ENCODE measurements at places on chromosomes 6 and 20.

DNA sequence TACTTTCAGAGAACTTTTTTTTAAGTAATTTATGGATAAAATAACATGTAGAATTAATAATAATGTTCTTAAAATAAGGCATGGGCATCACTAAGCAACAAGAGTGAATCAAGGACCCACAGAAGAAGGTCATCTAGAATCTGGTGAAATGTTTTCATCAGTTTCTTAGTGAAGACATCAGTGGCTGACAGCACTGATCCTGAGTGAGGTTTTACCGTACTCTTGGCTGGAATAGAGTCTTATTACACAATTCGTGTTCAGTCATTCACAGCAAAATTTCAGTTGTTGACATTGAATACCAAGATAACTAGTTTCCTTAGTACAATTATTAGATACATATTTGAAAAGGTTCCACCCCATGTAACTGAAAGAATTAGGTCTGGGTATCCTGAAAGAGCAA lies 140.4 kb downstream of the C6orf58 start:
- no peak for DNase-seq

- no peak for DNase-seq
Measured at GRCh38 chr6:43077333-43077809, 1.3 kb downstream of the PTK7 start.

DNA sequence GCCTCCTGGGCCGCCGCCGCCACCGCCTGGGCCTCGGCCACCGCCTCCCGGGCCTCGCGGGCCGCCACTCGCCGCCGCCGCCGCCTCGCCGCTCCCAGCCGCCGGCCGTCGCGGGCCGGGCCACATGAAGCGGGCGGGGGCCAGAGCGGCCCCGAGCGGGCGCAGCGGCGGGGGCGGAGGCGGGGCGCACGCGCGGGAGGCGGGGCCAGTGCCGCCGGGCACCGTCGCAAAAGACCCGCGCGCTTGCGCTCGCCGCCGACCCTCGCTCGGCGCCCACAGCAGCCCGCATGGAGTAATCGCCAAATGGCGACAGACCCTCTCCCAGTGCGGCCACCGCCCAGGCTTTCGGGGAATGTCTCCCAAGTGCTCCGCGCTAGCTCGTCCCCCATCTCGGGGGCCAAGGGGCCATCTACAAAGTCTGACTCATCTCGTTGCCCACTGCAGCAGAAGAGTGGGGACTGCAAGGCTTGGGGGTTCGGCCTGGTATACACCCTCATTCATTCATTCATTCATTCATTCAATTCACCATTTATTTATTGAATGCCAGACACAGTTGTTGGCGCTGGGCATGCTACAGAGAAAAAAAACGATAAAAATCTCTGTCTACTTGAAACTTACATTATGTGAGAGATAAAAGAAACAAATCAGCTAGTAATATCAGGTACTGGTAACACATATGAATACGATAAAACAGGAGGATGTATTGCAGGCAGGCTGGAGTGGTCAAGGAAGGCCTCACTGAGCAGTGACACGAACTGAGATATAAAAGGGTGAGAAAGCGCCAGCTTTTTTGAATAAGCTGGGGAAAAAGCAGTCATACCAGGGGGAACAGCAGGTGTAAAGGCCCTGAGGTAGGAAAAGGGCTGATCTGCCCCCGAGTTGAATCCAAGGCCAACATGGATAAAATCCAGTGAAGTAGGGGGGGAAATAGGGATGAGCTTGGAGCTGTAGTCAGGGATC lies at the start of gene B4GALT5:
B4GALT5 (minus strand) TSS at position 126 of the 960 bp plus-strand sequence. CDS start 188 bp downstream, outside the sequence.
- peak; percentile 82 for DNase-seq

DNA sequence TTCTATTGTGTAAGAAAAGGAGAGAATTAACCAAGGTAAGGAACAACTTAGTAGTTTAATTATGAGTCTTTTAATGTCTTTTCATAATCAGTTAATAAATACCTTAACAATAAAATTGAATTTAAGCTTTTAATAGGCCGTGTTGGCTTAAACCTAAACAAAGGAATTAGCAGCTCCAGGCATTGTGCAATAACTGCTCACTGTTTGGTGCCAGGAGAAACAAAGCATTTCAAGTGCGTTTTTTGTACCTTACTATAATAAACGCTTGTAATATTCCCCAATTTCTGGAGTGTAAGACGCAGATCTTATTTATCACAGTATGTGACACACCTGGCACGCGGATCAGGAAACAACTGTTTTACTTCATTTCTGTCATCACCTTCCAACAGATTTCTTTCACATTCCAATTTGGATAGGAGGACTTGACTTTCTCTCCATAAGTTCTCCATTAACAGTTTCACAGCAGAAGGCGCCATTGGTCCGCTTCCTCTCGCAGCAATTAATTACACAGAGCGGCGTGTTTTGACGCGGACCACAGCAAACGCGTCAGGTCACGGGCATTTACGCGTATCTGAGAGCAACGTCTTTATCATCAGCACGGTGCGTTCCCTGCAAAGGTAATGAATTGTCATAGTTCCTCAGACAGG lies 335.8 kb upstream of the NT5E start:
- peak; percentile 27 for DNase-seq

DNA sequence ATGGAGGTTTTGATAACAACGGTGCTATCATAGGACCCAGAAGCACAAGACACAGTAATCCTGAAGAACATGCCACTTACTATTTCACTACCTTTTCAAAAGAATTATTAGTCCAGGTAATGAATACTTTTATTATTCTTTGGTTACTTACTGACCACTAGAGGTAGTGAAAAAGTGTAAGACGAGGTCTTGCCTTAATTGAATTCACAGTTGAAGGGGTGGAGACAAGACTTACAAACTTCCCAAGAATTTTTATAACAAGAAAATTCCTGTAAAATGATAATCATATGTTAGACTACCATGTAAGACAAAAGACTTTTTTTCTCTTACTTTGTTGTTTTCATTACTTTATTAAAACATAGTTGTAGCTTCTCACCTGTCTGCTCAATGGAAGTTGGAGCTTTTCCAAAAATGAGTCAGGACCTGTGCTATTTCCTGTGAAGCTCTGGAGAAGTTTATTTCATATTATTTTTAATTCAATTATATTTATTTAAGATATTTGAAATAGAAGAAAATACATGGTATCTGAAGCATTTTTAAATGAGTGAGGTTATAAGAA lies 52.4 kb downstream of the DOP1A start:
- no peak for DNase-seq

DNA sequence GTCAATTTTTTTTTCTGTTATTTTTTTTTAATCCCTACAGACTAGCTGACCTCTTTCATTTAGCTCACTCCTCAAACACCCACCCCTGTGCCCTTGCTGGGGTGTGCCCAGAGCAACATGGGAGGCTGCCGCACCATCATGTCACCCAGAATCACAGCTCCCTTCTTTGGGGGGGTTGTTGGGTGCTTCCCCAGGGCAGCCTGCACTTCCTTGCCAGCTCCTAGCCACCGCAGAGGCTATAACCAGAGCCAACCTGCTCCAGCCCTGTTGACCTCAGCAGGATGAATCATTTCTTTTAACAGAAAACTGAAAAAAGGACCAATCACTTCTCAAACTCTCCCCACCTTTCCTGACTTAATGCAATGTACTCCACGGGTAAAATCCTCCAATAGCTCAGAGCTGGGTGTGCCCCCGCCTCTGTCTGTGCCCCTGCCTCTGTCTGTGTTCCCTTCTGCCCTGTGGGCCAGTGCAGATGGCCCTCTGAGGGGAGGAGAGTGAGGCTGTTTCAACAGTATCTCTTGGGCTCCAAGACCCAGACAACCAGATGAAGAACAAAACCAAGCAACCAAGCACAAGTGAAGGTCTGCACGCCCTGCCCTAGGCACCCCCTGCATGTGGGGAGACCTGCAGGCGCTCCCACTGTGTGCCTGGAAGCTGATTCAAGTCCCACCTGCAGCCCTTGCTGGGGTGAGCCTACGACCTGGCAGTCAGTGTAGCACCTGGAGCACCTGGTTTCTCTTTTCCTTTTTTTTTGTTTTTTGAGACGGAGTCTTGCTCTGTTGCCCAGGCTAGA lies 67.7 kb downstream of the PYGB start:
- no peak for DNase-seq

GRCh38 chr6:136711644-136712043 lies 80.6 kb downstream of the MAP3K5 start:
- no peak for DNase-seq

DNA sequence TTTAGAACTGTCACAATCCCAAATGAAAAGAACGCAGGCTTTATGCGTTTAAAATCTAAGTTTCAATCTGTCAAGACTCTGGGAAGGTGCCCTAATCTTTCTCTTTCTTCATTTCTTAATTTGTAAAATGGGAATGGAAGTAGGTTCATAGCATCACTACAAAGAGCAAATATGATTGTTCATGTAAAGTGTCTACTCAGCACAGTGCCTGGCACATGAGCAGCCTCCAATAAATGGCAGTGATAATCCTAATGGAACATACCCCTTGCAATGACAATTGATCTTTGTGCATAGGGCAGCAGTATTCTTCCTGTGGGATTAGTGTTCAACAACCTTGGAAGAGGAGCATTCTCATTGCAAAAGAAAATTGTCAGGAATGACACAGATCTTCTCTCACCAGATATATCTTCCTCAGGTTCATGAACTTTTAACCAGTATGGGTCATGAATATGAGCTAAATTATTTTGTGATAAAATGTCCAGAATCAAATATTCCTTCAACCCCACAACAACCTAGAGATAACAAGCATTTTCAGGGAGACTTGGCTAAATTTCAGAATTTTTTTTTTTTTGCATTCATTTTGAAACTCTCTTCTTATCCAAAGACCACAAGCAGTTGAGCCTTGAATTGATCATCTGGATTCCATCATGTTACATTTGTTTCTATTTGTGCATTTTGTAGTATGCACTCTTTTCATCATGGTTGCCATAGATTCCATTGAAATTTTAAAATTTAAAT lies 149.1 kb downstream of the TBX18 start:
- DNase-seq = no peak

- DNase-seq = no peak
Measured at GRCh38 chr6:102841060-102841459, 1447.6 kb downstream of the GRIK2 start.

DNA sequence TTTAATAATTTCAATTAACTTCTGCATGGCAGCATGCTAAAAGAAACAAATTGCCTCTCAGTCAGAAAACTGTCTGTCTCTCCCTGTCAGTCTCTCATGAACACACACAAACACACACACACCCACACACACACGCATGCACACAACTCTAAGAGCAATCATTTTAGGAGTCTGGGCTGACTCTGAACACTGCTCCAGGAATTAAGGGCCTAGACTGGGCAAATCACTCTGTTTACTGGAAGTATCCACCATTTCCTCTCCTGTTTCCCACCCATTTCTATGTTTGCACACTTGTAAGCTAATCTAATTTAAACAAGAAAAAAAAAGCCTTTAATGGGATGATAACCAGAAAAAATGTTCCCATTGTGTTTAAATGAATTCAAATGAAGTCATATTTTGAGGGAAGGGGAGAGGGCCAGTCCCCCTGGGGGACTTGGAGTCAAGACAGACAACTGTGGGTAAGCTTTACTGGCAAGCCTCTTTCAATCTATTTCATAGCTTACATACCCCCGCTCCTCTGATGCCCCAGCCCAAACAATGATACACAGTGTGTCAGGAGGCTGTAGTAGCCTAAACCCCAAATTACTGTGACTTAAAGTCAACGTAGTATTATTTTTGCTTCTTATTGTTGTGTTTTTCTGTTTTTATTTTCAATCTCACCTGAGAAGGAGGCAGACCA lies 447.8 kb upstream of the FLRT3 start:
- DNase-seq = no peak

- no peak for DNase-seq
Measured at GRCh38 chr20:45085289-45085688, 15.6 kb downstream of the KCNS1 start.

- no peak for DNase-seq
Measured at GRCh38 chr20:39503902-39504709, 542.0 kb downstream of the DHX35 start.

DNA sequence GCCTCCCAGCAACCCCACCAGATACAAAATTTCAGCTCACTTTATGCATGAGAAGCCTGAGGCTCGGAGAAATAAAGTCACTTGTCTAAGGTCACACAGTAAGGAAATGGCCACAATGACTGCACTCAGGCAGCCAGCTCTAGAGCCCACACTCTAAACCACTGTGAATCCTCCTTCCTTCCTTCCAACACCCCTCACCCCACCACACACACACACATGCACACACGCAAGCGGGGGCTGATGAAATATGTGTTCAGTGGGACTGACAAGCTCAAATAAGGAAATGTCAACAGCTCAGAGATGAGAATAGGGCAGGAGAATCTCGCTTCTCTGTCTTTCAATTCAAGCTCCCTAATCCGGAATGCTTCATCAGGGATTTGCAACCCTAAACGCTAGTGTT lies 6.0 kb upstream of the BPIFA1 start:
- DNase-seq = no peak

- no peak for DNase-seq
Measured at GRCh38 chr20:16245879-16246278, 327.4 kb downstream of the KIF16B start.

- DNase-seq = no peak
Measured at GRCh38 chr6:134637847-134638437, 312.0 kb downstream of the ALDH8A1 start.

DNA sequence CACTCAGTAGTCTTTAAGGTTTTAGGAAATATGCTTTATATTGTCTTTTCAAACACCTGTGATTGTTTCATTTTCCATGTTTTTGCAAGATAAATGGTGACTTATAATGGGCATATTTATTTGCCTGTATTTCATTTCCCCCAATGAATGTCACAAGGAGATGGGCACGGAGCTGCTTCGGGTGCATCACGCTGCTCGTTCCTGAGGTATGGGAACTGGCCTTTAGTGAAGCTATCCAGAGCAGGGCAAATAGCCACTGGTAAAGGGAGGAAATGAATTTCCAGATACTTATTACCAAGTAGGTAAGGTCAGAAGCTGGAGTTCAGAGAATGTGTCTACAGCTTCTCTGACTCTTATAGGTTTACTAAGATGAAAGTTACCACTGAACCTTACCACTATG lies 3.7 kb downstream of the POU3F2 start:
- peak; percentile 11 for DNase-seq

- DNase-seq = no peak
Measured at GRCh38 chr6:9197726-9198125, 762.4 kb upstream of the SLC35B3 start.

DNA sequence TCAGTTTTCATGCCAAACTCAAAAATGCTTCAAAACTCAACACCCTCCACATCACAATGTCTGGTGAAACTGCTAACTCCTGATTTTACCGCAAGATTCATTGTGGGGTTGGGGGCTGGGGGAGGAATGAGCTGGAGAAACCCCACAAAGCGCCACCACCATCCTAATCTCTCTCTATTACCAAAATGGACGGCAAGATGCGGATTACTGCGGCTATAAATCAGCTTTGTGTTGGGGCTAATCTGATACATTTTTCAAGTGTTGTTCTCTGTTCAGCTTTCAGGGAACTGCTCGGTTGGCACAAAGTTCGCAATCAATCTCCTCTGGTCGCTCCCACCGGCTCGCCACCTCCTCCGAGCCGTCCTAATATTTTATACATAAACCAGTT lies 83.7 kb downstream of the TMEM242 start:
- DNase-seq = peak; percentile 67

- no peak for DNase-seq
Measured at GRCh38 chr6:30882204-30882758, 2.0 kb upstream of the DDR1 start.

Data from NCI-H524 (cell line).